ENCODE measurements at places on chromosomes 1 and 21.

DNA sequence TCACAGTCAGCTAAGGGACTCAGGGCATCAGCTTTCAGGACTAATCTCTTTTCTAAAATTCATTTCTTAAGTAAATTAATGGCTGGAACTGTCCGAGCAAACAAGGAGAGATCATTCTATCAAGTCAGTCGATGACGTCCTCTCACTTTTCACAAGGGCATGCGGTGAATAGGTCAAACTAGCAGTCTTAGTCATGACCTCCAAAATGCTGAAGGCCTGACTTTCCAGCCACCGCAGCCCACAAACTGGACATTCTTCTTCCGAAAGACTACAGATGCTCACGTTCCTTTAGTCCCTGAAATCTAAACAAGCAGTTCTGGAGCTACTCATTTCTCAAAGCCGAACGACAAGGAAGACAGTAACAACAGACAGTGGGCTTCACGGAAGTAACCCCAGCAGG is 127.9 kb downstream of the TIAM1 start:
- no peak for DNase-seq

DNA sequence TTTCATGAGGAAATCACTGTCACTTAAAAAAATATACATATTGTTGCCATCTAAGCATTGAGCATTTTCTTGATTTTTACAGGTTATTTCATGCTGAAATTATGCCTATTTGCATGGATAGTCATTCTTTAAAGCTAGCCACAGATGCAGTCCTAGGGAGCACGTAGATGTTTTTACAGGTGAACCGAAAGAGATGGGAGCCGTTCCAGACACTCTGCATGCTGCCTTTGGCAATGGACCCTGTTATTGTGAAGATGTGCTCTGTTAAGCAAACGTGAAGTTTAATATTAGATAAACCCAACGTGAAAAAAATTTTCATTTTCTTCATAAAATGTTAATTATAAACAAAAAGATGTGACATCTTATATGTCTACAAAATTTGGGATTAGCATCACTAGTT is 7.1 kb downstream of the PROX1 start:
- DNase-seq = no peak

- no peak for DNase-seq
Observed at GRCh38 chr1:109765896-109766615, 2.3 kb upstream of the EPS8L3 start.

DNA sequence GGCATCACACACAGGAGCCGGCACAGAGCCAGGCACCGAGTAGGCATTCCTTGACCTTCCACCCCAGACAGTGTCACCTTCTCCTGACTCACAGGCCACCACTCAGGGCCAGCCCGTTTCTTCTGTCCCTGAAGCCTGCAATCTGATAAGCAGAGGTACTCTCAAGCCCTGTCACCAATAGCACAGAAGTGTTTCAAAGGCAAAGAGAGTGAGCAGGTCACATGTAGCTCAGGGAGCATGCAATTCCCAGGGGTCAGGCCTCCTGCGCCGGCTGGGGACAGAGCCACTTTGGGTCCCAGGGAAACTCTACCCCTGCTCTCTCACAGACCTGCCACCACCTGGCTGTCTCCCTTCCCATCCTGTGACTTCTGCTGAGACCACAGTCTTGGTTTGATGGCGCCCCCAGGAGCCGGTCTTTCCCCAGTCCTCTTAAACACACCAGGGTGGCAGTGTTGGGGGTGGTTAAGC is 13.2 kb downstream of the CAPN9 start:
- no peak for DNase-seq

DNA sequence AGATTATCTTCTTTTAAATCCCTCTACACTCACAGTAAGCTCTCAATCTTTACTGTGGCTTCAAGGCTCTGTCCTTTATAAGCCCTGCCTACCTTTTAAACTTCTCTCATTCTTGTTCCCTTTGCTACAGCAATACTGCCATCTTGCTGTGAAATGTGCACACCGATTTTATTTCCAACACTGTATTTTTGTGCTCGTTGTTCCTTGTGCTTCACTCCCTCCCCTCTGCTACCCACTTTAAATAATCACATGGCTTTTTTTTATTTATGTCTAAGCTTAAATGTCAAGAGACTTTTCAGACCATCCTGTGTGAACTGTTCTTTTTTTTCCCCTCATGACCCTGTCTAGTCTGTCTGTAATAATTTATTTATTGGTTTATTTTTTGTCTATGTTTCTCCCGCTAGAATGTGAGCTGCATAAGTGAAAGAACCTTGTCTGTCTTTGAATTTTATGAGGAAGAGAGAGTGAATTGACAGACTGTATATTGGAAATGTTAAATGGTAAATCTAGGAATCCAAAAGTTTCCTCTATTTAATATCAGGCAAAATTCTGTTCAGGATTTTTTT is 45.7 kb downstream of the ABCD3 start:
- no peak for DNase-seq

GRCh38 chr1:107135463-107135862 is 5.4 kb upstream of the NTNG1 start:
- no peak for DNase-seq

GRCh38 chr1:166145499-166145898 is 21.3 kb downstream of the FAM78B start:
- DNase-seq = no peak
